ENCODE measurements at places on chromosomes 5 and 9.

DNA sequence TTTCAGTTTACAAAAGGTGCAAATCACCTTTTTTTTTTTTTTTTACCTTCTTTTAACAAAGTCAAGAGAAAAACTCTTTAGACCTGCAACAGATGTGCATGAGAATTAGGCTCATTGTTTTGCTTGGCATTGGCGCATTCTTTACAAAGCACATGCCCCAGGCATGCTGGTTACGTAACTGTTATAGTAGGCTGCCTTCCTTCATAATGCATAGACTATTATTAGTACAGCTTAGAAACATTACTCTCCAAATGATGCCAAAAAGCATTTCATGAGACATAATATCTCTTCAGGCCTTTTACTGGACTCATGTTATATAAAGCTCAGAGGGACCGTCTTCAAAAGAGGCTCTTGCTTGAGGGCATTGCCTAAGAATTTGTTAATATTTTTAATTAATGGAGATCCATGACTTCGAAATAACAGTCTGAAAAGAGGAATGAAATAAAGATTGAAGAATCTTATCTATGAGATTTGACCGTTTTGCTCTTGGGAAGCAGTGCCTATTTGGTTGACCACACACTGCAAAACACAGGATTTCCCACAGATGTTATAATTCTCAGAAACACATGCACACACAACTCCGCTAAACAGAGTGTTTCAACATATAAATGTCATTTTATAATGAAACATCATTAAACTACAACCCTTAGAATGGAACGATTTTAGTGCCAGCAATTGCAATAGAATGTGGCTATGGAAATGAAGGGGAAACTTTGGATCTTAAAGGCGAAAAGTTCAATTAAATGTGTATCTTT is 478.7 kb downstream of the PRR16 start:
- no peak for DNase-seq

- DNase-seq, result no peak
Measured at GRCh38 chr5:82513738-82514137, 235.6 kb upstream of the RPS23 start.

GRCh38 chr5:23522553-23522952 is 15.1 kb downstream of the PRDM9 start:
- DNase-seq, result no peak

DNA sequence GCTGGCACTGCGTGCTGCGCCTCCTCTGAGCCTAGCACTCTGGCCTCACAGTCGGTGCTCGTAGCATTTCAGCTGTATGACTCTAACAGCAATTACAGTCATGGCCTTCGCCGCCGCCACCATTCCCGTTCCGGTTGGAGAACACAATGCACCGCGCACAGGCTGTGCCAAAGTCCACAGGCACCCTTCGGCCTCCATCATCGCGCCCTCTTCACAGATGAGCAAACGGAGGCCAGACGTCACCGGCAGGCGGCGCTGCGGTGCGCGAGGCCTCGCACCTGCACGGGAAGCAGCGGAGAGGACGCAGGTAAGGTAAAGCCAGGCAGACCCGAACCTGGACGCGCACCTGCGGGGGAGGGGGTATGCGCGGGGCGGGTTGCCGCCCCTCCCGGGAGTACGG is 128.9 kb downstream of the BARX1 start:
- DNase-seq, result peak; percentile 37

- DNase-seq, result no peak
Measured at GRCh38 chr9:37952731-37953130, 48.8 kb upstream of the SLC25A51 start.

- DNase-seq, result no peak
Measured at GRCh38 chr5:60066502-60066901, 173.0 kb upstream of the PDE4D start.

All from T-helper 2 cell (primary cell).